ENCODE measurements at places on chromosomes 6 and 20.

GRCh38 chr20:2400290-2400689 lies 19.6 kb downstream of the TGM6 start:
- no peak for DNase-seq

DNA sequence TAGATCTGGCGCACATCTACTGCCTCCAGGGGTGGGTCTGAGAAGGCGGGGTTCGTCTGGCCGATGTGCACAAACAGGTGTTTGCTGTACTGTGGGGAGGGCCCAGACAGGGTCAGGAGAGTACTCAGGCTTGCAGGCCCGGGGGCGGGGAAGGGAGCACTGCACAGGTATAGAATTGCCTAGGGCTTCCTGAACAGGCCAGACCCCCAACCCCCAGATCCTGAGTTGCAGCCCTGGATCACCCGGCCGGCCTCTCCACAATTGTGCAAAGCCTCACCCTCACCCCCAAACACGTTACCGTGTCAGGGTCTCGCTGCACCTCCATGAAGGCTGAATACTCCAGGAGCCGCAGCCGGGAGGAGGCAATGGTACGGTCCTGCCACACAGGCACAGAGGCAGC lies 7.8 kb downstream of the RPL10A start:
- DNase-seq = no peak

- DNase-seq = no peak
Measured at GRCh38 chr6:82113231-82113630, 134.3 kb downstream of the IBTK start.

DNA sequence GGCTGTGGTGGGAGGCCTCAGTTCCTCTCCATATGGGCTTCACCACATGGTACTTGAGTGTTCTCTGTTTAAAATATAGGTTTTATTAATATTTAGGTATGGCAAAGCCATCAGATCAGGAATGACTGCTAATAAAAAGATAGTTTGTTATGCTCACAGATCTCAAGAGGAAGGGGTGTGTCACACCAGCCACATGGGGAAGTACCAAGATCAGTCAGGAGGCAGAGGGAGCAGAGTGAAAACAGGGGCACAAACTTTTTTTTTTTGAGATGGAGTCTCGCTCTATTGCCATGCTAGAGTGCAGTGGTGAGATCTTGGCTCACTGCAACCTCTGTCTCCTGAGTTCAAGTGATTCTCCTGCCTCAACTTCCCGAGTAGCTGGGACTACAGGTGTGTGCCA lies 92.1 kb upstream of the GCM1 start:
- DNase-seq = no peak

- no peak for DNase-seq
Measured at GRCh38 chr6:88705601-88706000, 257.8 kb downstream of the RNGTT start.

- no peak for DNase-seq
Measured at GRCh38 chr6:20575704-20576451, 41.6 kb downstream of the CDKAL1 start.

DNA sequence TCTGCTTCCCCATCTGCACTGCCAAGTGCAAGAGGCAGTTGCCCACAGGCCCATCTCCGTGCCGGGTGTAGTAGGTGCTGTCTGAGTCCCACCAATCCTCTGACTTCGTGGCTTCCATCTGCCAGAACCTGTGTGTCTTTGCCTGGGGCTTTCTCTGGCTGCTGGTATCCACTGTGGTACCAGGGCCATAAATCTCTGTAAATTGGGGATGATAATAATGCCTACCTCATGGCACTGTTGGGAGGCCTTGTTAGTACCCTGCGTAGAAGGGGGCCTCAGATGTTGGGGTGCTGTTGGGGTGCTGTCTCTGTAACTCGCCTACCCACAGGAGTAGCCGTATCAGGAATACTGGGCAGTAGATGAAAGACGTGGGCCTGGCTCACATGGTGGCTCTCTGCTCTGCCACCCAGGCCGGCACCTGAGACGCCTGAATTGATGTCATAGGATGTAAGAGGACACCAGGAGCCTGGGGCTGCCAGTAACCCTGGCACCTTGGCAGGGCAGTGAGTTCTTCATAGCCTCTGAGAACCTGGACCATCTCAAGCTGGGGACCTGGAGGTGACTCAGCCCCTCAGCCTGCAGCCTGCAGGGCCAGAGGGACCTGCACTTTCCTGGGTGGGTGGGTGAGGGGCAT lies 94.1 kb upstream of the RNF24 start:
- no peak for DNase-seq

DNA sequence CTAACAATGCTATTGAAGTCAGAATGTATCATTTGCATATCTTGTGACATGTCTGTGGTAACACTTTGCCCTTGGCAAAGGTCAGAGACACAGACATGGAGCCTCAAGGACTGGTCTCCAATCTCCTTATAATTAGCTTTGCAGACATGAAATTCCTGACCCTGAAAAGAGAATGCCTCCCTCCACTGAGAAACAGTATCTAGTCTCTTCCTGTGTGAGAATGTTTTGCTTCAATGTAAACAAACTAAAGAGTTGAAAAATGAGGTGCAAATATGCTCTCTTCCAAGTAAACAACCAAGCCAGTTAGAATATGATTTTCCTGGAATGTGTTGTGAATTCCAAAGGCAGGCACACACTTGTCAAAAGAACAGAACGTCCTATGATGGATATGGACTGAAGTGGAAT lies 407.1 kb upstream of the MARCKS start:
- DNase-seq = no peak

DNA sequence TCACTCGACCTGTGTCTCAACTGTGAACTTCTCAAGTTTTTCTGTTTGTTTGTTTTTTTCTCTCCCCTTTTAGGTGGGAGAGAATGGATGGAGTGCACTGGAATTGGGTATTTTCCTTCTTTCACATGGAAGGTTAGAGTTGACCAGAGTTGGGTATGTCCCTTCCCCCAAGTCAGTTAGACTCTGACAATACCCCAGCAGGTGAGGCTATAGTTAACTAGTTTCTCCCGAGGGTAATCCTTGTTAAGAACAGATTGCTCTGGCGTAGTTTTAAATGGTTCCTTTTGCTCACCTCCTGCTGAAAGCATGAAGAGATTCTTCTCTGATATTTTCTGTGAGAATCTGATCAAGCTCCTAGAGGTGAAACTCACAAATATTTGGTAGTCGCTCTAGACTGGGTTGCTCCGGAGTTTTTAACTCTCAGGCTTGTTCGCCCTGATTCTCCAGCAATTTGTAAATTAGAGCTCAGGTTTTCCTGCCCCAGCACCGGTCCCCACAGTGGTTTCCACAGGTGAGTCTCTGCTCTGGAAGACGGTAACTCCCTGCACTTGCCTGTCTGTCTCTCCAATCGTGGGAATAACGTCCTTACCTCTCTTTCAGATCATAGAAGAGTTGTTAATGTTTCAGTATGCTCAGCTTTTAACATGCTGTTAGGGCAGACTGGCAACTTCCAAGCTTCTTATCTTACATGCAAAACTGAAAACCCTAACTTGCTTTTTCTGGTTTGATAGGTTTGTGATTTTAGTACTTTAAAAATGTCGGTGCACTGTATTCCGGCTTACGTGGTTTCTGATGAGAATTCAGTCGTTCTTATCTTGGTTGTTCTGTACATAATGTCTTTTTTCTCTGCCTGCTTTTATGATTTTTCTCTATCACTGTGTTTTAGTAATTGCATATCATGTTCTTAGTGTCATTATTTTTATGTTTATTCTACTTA lies 111.2 kb upstream of the HIVEP1 start:
- no peak for DNase-seq

DNA sequence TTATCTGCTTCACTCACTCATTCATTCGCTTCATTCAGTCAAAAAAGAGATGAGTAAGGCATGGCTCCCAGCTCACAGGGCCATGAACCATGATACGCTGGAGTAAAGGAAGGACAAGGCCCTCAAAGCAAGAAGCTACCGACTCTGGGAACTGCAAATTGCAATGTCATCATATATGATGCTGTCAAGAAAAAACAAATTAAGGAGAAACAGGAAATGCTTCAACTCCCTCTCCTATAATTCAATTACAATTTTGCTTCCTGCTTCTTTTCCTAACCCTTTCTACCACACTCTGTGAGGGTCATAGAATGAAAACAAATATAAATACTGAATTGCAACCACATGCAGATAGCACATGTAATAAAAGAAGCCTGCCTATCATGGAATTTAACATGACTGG lies 725.7 kb upstream of the FLRT3 start:
- DNase-seq = no peak

DNA sequence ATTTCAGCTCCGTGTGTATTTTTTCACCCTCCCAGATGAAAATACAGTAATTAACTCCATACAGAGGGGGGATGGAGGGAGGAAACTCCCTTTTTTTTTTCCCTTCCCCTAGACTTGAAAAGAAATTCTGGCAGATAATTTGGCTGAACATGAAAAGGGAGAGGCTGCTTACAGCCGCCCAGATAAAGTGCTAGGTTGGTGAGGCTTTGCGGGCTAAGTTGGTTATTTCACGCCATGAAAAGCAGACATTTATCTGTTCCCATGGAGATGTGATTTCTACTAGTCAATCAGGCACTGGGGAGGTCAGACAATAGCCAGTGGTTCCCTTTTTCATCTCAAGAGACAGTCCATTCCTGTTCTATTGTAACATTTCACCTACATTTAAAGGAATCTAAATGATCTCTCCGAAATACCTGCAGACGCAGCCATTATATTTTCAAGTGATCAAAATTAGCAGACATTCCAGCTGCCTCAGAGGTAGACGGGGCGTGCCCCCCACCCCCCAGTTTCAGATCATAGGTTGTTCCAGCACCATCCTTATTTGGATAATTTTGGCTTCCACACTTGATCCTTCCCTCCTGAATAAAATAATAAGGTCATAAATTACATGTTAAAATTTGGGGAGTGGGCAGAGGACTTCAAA lies 143.9 kb upstream of the ZNF217 start:
- DNase-seq = no peak

- peak; percentile 86 for DNase-seq
Measured at GRCh38 chr6:152636609-152637295, 410 bp downstream of the SYNE1 start.

DNA sequence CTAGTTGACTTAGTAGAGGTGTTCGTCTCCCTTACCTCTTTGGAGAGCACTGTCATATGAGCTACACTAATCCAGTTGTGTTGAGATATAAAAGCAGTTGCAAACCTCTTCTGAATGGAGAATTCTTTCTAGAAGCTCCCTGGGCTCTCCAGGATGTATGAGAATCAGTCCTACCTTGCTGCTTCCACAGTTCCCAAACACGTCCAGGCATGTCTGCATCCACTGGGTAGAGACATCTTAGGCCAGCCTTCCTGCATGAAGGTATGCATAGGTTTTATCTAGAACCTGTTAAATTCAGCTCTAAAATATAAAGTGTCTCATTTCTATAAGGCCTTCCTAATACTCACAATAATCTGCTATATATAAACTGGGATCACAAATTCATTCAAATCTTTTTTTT lies 297.7 kb downstream of the CDC5L start:
- DNase-seq = no peak

DNA sequence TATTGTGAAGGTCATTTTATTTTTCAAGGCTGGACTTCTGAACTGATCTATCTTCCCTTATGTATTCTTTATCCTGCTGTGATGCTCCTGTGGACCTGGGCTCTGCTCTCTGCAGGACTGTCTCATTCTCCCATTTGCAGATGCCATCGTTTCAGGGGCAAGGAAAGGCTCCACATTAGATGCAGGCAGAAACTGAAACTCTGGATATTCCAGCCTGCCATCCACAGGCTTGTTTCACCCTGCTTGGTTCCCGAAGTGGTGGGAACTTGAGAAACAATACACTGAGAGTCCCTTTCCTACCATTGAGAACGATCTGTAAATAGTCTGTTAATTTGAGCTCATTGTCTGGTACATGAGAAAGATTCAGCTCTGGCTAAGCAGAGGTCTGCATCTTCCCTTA lies 197.5 kb upstream of the MAN1A1 start:
- no peak for DNase-seq

- no peak for DNase-seq
Measured at GRCh38 chr6:78831492-78831891, 35.9 kb upstream of the IRAK1BP1 start.

DNA sequence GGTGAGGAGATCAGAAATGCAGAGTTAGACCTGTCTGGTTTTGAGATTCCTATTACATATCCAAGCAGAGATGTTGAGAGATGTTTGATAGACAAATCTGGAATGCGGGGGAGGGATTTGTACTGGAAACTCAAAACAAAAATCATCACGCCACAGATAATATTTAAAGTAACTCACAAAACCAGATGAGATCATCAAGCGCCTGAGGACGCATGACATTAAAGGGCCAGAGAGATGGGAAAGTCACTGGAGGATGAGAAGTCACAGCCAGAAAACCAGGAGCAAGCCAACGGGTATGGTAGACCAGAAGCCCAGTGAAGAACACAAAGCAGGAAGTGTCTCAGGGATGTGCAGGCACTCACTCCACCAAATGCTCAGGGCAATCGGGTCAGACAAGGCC lies 87.7 kb downstream of the DLL1 start:
- DNase-seq = no peak

DNA sequence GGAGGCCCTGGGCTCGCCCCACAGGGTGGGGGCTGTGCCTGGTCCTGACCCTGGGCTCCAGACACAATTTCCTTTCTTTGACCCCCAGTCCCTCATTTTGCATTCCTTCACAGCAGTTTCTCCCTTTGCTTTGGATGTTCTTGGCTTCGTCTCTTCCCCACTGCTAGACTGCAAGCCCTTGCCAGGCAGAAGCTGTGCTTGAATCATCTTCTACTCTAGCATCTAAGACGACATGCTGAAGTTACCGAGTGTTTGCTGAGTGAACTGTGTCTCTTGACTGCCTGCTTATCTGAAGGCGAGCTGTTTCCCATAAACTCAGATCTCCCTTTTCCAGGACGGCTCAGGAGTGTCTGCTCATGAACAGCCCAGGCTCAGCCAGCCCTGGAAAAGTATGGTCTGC lies 14.3 kb upstream of the SYNDIG1 start:
- no peak for DNase-seq

GRCh38 chr20:10972219-10972860 lies 298.5 kb upstream of the JAG1 start:
- DNase-seq = no peak

DNA sequence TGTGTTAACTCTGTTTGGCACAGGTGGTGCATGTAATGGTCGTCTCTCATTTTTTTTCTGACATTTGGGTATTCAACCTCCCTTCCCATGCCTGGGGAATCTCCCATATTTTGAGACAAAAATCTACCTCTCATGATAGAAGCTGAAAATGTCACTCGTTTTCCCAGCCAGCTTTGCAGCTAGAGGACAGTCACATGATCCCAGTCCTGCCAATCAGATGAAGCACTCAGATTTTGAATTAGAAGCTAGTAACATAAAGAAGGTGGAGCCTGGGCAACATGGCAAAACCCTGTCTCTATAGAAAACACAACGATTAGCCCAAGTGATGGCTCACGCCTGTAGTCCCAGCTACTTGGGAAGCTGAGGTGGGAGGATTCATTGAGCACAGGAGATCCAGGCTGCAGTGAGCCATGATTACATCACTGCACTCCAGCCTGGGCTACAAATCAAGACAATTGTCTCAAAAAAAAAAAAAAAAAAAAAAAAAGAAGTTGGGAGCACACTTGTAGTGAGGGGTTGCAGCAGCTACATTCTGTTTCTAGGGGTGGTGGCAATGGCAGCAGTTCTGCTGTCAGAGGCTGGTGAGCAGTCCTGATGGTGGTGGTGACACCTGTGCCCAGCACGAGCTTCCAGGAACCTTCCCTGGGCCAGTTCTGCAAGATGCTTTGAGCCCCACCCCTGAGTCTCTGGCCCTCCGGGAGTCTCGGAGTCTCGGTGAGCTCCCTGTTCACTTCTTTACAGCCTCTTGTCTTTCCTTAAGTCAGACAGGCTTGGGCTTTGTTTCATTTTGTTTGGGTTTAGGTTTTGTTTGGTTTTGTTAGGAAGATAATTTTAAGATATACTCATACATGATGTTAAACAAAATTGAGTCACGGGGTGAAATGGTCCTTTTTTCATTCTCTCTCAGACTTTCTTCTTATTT lies 94.1 kb upstream of the KCNG1 start:
- no peak for DNase-seq

GRCh38 chr20:826695-827323 lies 6.7 kb upstream of the FAM110A start:
- DNase-seq = no peak

All from Right ventricle myocardium inferior (tissue), 1 donor.